Stimulated activated CD4-positive, alpha-beta T cell treated with anti-CD3 and anti-CD28 coated beads, Interleukin-1b, Interleukin-23, amount 100 ng/mL, for 1 hour (primary cell): ENCODE measurements at places on chromosomes 7 and 10.

DNA sequence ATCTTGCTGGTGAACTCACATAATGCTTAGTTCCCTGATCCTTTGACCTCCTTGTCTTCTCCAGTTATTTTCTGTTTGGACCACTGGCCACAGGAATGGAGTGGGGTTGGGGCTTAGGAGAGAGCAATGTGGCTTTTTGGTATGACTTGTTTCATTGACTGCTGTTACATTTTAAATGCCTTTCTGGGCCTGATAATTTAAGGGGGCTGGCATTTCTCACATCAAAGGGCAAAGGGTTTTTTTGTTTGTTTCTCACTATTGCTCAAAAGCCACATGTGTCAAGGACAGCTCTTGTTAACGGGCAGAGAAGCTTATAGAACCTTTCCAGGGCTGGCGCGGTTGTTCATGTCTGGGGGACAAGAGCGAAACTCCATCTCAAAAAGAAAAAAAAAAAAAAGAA is 161.2 kb upstream of the TNRC18 start:
- DNase-seq, result no peak

DNA sequence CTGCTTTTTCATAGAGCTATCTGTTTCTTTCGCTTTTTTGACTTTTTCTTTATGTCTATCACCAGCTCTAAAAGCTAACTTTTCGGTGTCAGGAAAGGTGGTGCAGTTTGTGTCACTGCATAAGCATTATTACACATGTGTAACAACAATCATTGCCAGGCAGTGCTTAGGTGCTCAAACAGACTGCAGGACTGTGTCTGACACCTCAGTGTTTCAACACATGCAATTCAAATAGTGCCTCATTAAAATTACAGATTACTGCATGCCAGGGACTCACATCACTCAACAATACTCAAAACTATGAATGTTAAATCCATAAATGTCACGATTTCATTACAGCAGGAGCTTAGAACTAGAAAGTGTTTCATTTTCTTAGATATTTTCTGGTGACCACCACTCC is 265.3 kb upstream of the SMIM30 start:
- no peak for DNase-seq

GRCh38 chr7:50808282-50808888 is 25.7 kb upstream of the GRB10 start:
- DNase-seq, result no peak

- DNase-seq, result no peak
Measured at GRCh38 chr7:17029150-17029549, 147.4 kb upstream of the AGR3 start.

GRCh38 chr10:71076473-71077142 is 135.8 kb upstream of the UNC5B start:
- DNase-seq, result no peak

- DNase-seq, result no peak
Measured at GRCh38 chr10:117346574-117346973, 28.7 kb downstream of the PDZD8 start.

DNA sequence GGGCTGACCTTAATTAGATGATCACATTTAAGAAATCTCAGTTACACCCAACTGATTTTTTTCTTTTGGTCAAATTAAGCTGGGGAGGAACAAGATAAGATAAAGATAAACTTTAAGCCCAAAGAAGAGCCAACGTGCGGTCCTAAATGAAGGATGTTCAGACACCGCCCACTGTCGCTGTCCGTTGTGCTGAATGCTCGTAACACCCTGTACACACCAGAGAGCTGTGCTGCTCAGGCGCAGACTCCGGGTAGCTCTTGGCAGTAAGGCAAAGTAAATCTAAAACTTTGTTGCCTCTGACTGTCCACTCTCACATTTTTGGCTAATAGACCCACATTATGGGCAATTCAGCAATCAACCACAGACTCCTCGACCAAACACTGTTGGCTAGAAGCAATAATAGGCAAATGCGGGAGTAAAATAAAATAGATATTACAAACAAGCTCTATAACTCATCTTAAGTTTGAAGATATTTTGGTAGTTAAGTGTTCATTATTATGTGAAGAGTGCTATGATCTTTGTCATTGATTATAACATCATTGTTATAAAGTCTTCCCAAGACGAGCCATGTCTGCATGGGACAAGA is 57.1 kb downstream of the PLPP4 start:
- DNase-seq, result no peak

- no peak for DNase-seq
Measured at GRCh38 chr7:22670422-22670815, 56.6 kb upstream of the IL6 start.

DNA sequence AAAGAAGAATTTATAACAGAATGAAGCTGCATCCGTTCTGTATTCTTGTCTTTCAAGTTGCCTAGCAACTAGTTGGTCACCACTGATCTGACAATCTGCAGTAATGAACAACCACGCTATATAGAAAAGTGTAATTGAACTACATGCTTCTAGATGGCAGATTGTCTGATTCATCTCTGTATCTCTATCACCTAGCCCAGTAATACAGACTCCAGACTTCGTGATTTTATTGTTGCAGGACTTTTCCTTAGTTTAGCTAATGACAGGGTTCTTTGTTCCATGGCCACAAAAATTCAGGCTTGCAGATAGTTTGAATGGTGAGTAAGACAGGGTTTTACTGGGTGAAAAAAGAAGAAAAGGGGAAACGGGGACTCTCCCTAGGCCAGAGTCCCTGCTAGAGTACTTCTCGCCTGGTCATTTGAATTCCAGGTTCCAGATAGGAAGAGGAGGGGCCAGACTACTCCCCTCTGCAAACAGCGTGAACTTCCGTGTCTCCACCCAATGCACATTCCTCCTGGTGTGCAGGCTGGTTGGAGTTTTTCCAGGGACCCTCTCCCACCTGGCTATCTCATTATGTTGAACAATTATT is 45.9 kb downstream of the COL1A2 start:
- no peak for DNase-seq

DNA sequence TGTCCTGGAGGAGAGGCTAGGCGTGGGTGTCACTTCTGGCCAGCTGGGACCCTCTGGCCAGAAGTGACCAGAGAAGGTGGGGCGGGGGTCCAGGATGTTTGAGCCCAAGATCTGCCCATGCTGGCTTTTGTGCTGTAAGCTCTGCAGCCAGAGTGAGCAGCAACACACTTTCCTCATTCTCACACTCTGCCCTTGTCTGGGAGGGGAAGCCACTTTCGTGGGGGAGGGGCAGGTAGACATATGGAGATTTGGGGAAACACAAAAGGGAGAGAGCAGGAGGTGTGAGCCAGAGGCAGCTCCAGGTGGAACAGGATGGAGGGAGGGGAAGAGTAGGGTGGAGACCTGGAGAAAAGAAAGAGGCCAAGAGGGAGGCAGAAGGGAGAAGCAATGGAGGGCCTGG is 31.5 kb upstream of the ADCYAP1R1 start:
- DNase-seq, result no peak

- DNase-seq, result no peak
Measured at GRCh38 chr7:47635091-47636080, 53.5 kb upstream of the TNS3 start.

GRCh38 chr7:108094346-108094745 is 35.8 kb downstream of the LAMB4 start:
- DNase-seq, result no peak

DNA sequence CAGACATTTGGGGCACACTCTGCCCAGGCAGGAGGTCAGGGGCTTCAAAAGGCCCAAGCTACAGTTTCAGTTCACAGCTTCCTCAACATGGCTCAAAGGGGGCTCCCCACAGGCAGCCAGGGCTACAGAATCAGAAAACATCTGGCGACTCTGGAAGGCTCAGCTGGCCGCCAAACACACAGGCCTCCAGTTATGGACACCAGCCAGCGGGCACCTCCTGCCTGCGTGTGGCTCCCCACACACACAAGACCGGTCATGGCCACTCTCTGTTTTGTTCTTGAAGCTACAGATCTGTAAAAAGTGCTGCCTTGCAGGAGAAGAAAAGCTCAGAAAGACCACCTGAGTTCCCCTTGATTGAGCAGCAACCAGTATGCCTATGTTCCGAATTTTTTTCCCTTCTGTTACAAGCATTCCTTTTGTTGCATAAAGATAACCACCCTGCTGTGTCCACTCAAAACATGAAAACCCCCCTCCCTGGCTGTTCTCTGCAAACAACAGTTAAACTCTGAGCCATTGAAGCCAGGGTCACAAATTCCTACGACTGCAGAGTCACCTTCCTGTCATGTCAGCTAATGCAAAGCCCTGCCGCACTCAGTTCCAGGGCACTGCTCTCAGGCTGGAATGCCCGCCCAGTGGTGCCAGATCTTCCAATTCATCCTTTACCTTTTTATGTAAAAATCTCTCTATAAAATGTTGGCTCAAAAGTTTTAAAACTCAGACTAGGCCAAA is 33.6 kb downstream of the VSTM4 start:
- DNase-seq, result no peak

DNA sequence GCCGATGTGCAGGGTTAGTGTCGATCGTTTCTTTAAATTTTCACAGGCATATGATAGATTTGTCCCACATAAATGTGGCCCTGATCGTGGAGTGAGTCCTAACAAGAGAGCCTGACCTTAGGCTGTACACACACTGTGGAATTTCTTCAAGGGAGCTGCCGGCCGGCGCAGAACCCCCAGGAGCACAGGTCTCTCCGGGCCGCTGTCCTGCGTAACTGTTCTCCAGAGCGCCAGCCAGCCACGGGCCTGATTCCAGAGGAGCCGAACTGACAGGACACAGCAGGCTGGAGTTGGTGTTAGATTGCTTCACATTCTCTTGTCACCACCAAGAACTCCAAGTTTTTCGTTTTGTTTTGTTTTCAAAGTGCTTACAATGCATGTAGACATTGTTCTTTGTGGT is 37.3 kb downstream of the SHH start:
- DNase-seq, result no peak

DNA sequence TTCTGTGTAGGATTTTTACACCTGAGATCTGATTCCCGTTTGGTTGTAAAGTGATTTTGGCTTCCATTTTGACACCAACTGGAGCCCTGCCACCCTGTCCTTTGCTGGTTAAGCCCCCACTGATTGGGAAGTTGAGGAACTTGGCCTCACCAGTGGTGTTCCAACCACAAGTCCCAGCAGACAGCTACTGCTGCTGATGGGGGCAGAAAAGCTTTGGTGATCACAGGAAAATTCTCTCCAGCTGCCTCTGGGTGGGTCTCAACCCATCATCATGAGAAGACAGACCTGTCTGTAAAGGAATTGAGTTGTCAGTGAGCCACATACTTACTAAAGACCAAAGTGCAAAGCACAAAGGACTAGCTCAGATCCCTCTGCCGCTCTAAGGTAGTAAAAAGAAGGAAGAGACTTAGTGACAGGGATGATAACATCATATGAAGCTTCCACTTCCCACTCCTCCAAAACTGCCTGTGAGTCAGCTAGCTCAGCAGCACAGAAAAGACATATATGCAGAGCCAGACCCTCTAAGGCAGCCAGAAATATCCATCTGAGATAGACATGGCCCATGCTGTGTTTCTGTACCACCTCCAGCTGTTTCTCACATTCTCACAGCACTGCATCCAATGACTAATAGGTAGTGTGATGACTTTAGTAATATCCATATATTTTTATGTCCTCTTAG is 22.4 kb upstream of the LRRC17 start:
- no peak for DNase-seq

- DNase-seq, result no peak
Measured at GRCh38 chr10:128064970-128065580, 61.1 kb downstream of the MKI67 start.

GRCh38 chr10:75982611-75983369 is 551.4 kb downstream of the LRMDA start:
- no peak for DNase-seq

- no peak for DNase-seq
Measured at GRCh38 chr10:80168679-80169380, 36.3 kb downstream of the PLAC9 start.

DNA sequence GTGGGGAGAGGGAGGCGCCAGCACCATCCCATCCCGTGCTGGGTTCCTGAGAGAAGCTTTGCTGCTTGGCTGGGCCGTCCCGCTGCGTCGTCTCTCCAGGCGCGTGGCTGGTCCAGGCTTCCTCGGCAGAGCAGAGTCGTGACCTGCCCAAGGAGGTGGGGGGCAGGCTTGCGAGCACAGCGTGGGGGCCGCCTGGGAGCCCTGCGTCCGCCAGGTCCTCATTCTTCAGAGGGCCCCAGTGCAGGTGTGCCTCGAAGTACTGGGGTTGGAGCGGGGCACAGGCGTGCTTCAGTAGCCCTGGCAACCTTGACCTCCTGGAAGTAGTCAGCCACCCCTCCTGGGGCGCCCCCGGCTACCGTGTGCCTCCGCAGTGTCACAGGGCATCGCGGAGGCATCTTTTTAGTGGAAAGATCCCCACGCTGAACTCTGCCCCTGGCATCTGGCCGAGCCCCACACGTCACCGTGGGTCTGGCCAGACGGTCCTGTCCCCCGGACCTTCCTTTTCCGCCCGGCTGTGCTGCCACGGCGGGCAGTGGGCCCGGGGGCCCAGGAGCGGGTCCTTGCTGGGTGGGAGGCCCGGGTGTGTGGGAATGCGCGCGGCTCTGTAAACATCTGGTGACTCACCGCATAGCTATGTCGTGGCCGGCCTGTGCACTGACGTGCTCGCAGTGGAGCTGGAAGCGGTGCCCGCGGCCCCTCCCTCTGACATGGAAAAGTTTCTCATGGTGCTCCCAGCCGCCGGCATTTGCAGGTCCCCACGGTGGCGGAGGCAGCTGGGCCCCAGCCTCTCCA is 6.4 kb downstream of the MAFK start:
- DNase-seq, result no peak

- DNase-seq, result no peak
Measured at GRCh38 chr7:118352867-118353453, 128.5 kb downstream of the ANKRD7 start.

- no peak for DNase-seq
Measured at GRCh38 chr10:61299841-61300240, 153.3 kb downstream of the TMEM26 start.

DNA sequence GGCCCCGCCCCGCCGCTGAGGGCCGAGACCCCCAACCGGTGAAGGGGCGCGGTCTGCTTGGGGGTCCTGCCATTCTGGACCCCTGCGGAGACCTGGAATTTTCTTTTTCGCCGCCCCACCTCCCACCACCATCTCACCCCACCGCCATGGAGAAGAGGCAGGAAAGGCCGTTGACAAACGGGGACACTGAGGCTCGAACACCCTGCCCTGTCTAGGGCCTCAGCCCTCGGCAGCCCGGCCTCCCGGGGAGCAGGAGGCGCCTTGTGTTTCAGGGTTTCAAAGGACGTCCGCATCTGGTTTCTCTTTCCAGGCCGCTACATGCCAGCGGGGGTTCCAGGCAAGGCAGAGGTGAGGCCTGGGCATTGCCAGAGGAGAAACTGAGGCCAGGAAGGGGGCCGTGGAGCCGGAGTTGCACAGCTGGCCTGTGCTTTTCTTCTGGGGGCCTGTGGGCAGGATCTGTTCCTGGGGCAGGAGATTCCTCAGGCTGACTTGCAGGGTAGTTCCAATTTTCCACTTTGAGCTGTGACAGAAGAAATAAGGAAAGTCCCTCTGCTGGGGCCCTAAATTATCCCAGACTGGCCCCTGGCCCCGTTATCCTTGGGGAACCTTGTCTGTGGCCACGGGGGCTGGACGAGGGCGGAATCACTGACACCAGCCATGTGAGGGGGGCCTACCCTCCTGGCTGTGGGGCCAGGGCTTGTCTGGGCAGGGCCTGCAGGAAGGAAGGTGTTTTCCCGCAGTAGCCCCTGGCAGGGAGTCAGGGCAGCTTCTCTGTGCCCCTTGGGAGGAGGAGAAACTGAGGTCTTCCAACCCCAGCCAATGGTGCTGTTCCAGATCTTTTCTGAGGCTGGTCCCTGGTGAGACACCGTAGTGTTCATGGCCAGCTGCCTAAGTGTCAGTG is 900 bp upstream of the MICALL2 start:
- no peak for DNase-seq
